ENCODE measurements at places on chromosomes 1 and 21.

- DNase-seq: no peak
Measured at GRCh38 chr1:202818819-202819218, 8.1 kb downstream of the PCAT6 start.

DNA sequence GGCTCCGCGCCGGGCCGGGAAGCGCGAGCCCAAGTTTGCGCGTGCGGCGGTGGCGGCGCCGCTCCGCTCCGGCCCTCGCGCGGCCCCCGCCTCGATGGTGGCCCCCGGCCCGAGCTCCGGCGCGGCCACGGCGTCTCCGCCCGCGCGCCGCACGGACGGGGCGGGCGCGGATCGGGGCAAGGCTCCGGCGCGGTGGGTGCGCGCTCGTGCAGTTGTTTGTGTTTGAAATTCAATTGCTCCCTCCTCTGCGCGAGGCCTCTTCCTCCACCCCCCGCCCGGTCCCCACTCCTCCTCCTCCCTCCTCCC lies at the start of gene HDGF:
TSS of gene HDGF (minus strand) at position 225 of the 306 bp plus-strand sequence. CDS start 246 bp downstream, outside the sequence.
- no peak for DNase-seq

DNA sequence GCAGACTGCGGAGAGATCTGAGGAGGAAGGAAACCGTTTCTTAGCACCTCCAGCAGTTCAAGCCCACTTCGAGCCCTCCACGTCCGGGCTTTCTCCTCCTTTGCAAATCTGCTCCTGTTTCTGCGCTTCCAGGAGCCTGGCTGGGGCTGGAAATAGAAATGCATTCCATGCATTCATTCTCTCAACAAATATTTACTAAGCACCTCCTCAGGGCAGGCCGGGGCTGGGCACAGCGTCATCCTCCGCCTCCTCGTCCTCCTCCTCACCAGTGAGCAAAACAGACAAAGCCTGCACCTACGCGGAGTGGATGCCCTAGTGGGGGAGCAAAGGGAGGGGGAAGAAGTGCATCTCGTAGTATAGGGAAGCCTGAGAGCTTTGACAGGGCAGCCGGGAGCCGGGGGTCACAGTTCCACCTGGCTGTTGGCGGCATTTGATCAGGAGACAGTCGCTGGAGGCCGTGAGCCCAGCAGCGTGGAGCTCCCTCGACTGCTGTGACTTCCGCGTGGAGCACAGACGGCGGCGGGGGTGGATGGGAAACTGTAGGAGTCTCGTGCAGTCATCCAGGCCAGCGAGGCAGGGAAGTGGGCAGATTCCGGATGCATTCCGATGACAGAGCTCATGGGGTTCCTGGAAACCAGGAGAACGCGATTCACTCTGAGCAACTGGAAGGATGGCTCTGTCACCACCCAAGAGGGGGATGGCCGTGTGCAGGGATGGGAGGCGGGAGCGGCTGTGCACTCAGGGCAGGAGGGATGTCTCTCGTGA lies 93.5 kb downstream of the SIK1 start:
- DNase-seq: peak; percentile 83

DNA sequence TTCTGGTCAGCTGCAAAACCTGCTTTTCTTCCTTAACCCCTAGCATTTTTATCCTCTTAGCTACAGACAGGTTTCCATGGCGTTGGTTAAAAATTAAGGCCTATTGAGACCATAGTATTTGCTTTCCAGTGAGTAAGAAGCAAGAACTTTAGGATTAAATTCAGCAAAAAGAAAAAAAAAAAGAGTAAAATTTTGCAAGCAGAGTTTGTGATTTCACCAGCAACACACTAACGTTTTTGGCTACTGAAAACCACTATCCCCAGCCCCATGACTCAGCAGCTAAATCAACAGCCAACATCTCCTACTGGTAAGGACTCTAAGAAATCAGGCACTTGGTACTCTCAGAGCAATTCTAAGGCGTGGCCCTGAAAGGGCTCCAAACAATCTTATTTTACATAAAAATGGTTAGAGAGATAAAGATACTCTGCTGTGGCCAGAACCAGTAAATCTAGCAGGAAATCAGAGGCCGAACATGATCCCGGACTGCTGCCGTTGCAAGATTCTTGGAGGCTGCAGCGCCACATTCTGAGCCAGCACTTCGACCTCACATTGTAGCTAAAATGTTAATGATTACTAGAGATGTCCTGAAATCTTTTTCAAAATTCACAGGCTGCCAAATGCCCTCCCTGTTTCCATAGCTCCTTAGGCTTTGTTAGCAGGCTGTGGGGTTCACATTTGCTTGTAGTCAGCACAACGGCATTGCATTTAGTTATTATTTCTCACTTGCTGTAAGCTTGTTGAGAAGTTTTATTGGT lies 1.6 kb upstream of the ENO1 start:
- peak; percentile 74 for DNase-seq

- DNase-seq: no peak
Measured at GRCh38 chr1:205191622-205192021, 19.9 kb downstream of the DSTYK start.

GRCh38 chr1:29760067-29760564 lies 523.8 kb downstream of the PTPRU start:
- DNase-seq: no peak

- no peak for DNase-seq
Measured at GRCh38 chr1:170593173-170594011, 61.4 kb downstream of the GORAB start.

All from HT-29 (cell line).